Activated T-cell treated with anti-CD3 and anti-CD28 coated beads for 4 hours (primary cell): ENCODE measurements at places on chromosomes 5 and 9.

DNA sequence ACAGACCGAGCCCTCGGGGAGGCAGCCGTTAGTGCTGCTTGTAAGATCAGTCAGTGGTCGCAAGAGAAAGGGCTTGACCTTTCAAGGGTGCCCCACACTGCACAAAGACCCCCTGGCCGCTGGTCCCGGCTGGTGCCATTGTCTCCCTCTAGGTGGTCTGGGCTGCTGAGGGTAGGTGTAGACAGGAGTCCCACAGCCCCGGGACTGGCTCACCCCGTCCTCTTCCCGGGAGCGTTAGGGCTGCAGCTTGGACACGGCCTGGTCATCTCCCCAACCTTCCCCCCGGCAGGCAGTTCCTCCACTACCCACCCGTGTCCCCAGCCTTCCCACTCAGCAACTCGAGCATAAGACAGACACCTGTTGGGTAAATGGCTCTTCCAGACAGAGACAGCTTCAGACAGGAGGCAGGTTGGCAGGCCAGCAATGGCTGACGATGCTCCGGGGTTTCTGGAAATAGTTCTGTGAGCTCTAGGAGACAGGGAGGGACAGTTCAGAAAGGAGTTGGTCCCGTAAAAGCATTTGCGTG lies 15.3 kb upstream of the TMEM250 start:
- DNase-seq = no peak

GRCh38 chr5:26343801-26344325 lies 694.5 kb downstream of the CDH9 start:
- no peak for DNase-seq

- peak; percentile 30 for DNase-seq
These were observed 8.4 kb upstream of the SETD9 start for GRCh38 chr5:56900858-56901578.

- no peak for DNase-seq
These were observed 73.2 kb downstream of the MRPL36 start for GRCh38 chr5:1726469-1726865.

DNA sequence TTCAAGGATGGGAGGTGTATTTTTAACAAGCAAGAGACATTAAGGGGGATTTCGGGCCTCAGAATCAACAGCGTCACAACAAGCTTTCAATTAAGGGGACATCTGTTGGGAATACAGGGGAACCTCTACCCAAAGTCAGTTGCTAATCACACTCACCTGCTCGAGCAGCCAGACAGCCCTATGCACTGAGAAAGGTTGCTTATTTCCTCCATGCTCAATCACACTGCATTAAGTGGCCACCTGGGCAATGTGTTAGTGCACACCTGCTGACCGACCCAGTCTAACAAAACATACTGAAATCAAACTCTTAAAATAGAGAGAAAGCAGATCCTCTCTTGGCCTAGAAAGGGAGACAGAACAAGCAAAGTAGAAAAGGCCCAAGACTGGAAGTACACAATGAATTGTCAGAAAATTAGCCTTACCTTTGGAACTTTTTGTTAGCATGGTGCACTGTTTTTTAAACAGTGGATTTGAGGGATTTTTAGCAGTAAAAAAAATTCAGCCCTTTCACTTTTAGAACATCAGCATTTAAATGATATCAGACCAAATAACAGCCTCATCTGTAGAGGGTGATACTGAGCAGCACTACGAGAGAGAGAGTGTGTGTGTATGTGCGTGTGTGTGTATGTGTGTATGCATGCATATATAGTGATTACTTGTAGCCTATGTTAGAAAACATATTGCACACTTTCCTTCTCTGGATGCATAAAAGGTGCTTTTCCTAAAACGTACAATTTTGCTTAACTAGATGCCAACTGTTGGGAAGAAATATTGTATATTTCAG lies 1118.6 kb upstream of the DMAC1 start:
- no peak for DNase-seq
